ENCODE measurements at places on chromosomes 4 and X.

- DNase-seq: no peak
Measured at GRCh38 chr4:44845309-44845708, 119.0 kb upstream of the GNPDA2 start.

- no peak for DNase-seq
Measured at GRCh38 chr4:165799384-165799815, 73.6 kb upstream of the TLL1 start.

- no peak for DNase-seq
Measured at GRCh38 chrX:74534569-74535038, 79.8 kb downstream of the RLIM start.

DNA sequence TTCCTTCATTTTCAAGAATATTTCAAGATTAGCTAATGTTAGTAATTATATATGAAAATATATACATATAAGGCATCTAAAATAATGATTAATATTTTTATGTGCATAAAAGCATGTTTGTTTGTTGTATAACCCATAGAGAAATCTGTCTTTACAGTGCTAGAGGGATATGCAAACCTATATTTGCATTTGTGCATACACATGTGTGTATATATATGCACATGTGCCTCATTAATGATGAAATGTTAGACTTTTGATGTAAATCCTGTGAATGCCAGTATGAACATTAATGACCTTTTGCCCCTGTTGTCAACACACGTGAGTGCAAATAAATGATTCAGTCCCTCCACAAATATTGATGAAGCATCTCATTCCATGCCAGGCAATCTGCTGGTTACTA, 197.9 kb downstream of the ARHGAP10 start:
- no peak for DNase-seq

DNA sequence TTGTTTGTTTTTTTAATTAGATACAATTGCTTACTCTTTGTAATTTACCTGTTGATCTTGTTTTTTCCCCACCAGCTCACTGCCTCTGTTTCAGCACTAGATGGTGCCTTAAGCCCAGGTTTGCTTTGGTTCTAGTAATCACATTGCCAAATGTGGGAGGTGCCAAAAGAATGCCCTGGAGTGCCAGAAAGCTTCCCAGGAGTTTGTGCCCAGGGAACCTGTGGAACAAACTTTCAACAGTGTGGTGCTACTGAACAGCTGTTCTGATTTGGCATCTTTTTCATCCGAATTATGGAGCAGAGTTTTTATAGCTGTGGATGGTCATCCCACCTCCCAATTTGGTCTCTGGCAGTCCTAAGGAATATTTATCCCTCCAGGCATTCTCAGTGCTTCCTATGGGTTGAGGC, 1000.7 kb downstream of the STIM2 start:
- DNase-seq: no peak

Data from AG04449 (cell line).